ENCODE measurements at places on chromosomes 11 and 22. TPM values are rescaled to one million over a fixed set of nuclear protein-coding genes. Genes with fewer than 3 reads are reported as not detected.
A peak's percentile ranks its signal among the peaks of the same experiment; 100 is the strongest.

DNA sequence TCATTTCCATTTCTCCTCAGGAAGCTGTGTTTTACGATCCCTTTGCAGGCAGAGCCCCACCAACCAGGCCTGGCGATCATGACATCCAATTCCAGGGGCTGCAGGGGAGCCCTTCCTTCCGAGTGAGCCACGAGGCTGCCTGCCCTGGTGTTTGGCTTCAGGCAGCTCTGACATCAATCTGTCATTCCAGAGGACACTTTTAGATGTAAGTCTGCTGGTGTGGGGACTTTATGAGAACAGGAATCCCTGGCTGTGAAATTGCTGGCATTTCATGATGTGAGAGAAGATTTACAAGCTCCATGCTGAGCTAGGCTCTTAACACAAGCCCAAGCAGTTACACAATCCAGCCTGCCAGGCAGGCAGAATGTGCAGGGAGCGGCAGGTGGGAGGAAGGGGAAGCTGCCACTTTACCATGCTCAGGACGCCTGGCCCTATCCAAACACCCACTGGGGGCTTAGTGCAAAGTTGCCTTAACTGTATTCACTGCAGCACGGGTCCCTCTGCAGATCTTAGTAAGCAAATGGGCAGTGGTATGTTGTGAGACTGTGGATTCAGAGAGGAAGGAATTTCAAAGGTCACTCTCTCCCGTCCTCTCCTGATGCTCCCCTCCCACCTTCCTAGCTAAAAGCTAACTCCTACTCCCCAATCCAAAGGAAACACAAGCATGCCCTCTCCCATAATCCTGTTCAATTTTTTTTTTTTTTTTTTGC, 43.4 kb upstream of the MICAL2 start:
- DNase-seq: peak; percentile 45

DNA sequence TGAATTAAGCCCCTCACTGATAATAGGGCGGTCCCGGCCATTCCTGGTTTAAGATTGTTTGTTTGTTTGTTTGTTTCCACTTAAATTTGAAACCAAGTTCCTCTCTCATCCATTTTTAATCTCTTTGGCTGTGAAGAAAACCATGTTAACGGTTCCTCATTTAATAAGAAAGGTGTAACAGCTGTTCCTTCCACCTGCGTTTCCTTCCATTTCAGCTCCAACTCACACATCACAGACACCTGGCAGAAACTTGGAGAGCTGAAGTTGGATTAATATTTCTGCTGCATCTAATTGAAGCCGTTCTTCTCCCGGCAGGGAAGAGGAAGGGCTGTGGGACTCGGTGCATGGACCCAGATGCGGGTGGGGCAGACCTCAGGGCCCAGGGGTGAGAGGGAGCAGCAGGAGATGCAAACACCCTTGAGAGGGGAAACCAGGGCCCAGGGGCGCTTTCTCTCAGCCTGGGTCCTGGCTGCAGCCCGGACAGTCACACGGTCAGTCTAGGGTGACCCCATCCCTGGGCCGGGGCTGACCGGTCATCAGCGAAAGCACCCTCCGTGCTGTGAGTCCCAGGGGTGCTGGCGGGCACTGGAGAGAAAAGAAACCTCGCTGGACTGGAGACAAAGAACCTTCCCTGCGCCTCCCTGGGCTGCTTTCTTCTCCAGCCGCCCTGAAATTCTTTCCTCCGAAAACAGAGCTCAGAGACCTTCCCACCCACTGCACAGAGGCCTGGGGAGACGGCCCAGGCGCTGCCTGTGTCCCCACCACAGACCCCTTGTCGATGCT, 242.0 kb downstream of the BRD1 start:
- DNase-seq: no peak

DNA sequence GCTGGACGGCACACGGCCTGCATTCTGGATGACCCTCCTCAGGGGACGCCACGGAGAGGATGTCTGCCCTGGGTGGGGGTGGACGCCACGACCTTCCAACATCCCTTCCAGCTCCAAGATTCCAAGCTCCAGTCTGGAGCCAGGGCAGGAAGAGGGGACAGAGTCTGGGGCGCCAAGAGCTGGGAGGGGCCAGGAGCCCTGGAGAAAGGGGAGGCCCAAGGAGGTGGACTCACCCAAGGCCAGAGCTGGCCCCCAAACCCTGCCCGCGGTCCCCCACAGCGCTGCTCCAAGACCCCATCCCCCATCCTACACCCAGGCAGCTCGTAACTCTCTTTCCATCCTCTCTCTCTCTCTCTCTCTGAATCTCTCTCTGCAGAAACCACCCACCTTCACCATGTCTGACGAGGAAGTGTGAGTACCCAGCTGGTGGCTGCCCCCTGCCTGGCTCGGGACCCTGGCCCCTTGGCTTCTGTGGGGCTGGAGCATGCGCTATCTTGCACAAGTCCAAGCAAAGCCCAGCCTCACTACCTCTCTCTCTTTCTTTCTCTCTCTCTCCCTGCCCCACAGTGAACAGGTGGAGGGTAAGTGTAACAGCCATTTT, 3.1 kb downstream of the TNNT3 start:
- no peak for DNase-seq

DNA sequence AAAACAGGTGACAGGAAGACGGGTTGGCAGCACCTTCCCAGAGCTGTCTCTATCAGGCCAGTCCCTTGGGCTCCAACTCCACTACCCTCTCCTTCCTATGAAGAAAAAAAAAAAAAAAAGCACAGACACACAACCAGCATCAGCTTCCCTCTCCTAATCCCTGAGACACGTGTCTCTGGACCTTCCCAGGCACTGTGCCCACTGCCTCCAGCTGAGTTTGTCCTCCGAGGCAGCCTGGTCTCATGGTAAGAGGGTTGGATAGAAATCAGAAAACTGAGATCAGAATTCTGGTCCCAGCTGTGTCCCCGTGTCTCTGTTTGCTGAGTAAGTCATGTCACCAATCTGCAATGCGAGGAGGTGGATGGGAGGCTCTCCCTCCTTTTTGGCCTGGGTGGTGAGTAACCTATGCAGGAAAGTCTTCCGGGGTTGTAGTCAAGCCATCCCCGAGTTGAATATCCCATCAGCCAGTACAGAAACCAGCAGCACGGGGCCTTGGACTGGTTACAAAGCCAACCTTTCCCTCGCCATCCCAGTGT, 193.7 kb upstream of the TBCEL start:
- no peak for DNase-seq

GRCh38 chr22:49412236-49412635, 415.4 kb downstream of the BRD1 start:
- DNase-seq: no peak

- DNase-seq: no peak
Observed at GRCh38 chr11:117766576-117766975, 30.4 kb downstream of the DSCAML1 start.

DNA sequence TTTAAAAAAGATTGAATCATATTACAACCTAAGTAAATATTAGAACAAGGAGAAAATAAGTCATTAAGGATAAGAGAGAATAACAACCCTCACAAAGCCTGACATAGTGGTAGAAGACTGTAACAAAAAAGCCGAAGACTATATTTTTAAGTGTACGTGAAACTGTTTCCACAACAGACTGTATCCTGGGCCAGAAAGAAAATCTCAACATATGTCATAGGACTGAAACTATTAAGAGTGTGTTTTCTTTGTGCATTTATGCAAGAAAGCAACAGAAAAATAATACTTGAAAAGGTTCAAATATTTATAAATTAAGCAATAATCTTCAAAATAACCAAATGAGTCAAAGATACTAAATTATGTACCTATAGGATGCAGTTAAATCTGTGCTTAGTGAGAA, 309.8 kb downstream of the CASP12 start:
- DNase-seq: no peak

DNA sequence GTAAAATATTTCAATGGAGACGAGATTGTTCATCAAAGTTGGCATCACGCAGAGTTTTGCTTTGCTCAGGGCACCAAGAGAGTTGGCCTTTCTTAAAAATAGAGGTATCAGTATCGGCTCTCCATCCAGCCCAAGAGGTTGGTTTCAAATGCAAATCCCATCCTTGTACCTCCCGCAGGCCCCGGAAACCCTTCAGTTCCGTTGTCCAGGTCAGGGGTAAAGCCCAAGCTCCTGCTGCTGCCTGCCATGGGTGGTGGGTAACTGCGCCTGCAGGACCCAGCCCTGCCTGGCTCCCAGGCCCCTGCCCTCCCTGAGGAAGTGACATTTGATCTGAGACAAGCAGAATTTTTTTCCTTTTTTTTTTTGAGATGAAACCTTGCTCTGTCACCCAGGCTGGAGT, 49.3 kb upstream of the RTL6 start:
- no peak for DNase-seq

GRCh38 chr11:69167916-69168691, 12.4 kb downstream of the SMIM38 start:
- no peak for DNase-seq

DNA sequence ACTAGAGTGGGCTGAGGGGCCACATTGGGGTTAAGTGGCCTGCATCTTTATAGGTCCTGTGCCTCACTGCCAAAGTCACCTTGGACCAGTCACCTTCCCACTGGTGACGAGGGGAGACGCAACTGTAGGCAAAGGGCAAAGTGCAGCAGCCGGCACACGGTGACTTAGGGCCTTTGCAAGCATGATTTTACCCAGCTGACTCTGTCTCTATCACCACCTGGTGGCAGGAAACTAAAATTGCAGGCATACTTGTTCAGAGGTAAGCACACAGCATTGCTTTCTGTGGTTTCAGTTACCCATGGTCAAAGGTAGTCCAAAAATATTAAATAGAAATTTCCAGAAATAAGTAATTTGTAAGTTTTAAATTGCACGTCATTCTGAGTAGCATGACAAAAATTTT, 1164.4 kb downstream of the BRD1 start:
- DNase-seq: no peak

SCARF2 gene
- 1.2 TPM for total RNA-seq

CD6 gene
- total RNA-seq: not detected

POGLUT3 gene
- total RNA-seq: 1.8 TPM

ATP6V1E1 gene
- 299 TPM for total RNA-seq

OR8D1 gene
- total RNA-seq: not detected

RFPL2 gene
- 2.8 TPM for total RNA-seq

PIWIL4 gene
- total RNA-seq: 0.95 TPM
